Activated CD4-positive, alpha-beta memory T cell treated with anti-CD3 and anti-CD28 coated beads for 36 hours (primary cell): ENCODE measurements at places on chromosomes 2 and 18.

GRCh38 chr2:120005834-120006521, 6.9 kb upstream of the EPB41L5 start:
- DNase-seq = no peak

GRCh38 chr2:112591413-112591812, 7.0 kb downstream of the CHCHD5 start:
- no peak for DNase-seq

GRCh38 chr2:151872463-151872862, 44.2 kb upstream of the ARL5A start:
- DNase-seq = no peak

- DNase-seq = no peak
Observed at GRCh38 chr2:181234487-181234891, 222.7 kb upstream of the ITGA4 start.

DNA sequence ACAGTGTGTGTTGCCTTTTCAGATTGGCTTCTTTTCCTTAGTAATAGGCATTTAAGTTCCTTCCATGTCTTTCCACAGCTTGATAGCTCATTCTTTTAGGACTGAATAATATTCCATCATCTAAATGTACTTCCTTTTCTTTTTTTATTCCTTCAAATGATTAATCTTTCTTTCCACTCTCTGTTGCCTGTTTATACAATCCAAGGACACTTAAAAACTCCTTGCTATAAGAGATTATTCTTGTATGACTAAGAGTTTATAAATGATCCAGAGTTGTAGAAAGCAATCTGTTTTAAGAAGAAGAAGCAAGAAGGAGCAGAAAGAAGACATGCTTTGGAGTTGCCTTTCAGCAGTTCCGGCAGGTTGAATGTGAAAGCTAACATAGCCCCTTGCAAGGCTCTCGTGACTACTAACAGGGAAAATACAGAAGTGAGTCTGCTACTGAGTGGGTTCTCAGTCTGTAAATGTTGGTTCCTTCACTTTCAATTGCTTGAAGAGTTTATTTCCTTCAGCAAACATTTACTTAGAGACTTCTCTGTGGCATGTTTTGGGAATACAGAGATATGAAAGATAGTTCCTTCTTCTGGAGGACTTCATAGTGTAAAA, 123.0 kb downstream of the PMAIP1 start:
- DNase-seq = no peak

DNA sequence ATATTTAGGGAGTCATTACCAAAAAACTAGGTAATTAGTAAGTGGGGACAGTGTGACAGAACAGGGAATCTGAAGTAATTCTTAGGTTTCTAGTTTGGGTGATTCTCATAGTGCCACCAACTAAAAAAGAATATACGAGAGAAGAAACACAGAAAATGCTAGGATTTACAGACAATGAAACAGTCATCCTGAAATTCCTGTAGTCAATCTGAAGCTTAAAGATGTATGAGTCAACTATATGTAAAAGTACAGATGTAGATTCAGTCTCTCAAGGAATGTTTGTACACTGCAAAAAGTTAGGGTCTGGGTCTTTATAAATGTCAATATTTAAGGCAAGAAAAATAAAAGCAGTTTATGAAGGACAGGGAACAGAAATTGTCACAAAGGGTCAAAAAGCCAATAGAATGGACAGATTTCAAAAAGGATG, 107.0 kb downstream of the STRN start:
- DNase-seq = no peak

GRCh38 chr2:2536416-2537056, 205.5 kb upstream of the MYT1L start:
- DNase-seq = no peak

- DNase-seq = no peak
Observed at GRCh38 chr2:48979691-48980090, 174.6 kb downstream of the FSHR start.

DNA sequence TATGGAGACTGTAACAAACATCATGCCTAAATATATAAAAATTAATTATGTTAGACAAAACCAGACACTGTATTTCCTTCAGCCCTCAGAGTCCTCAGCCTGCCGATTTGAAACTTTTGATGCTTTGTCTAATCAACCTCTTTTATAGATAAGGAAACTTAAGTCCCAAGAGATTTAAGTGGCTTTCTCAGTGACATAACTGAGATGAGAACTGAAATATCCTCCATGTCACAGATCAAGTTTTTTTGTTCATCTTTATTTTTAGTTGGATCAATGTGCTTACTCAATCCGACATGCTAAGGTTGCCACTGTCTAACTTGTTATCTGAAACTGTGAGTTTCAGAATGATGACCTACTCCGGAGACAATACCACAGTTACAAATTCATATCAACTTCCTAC, 72.3 kb downstream of the BARD1 start:
- no peak for DNase-seq

DNA sequence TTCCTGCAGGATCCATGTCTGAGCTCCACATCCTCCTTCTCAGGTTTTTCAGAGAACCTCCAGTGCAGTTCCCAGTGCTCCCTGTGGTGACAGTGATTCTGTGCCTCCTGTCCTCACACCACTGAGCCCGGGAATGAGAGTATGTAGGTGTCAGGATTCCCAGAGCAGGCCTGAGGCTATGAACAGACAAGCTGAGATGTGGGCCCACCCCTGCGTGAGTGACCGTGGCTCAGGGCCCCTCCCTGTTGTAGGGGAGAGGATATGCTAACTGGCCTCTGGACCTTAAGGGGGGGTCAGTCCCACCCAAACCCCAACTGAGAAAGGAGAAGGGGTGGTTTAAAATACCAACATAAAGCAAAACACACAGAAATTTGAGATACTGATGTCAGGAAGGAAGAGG, 104.8 kb upstream of the RAB12 start:
- DNase-seq = no peak

- no peak for DNase-seq
Observed at GRCh38 chr2:232629129-232629475, 4.3 kb upstream of the EFHD1 start.

DNA sequence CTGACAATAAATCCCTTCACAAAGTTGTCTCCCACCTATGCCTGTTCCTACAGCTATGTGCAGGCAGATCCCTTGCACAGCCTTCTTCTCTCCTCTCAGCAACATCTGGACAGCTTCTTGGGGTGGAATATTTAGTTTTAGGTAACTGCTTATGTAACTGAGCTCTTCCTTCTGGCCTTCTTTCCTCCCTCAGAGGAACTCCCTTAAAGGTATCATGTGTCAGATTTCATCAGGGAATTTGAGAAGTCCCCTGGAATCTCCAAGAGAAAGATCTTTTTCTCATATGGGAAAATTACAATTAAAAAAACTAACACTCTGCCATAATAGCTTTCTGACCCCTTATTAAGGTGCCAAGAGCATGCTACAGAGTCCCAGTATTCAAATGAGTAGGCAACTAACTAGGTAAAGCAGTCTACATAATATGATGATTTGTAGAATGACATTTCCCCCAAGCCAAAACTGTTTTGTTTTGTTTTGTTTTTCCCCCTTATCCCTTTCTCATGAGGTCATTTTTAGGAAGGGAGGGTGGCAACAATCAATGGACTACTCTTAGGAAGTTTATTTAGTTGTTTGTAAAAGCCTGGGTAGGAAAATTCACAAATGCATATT, 2.4 kb downstream of the TMEM200C start:
- no peak for DNase-seq

DNA sequence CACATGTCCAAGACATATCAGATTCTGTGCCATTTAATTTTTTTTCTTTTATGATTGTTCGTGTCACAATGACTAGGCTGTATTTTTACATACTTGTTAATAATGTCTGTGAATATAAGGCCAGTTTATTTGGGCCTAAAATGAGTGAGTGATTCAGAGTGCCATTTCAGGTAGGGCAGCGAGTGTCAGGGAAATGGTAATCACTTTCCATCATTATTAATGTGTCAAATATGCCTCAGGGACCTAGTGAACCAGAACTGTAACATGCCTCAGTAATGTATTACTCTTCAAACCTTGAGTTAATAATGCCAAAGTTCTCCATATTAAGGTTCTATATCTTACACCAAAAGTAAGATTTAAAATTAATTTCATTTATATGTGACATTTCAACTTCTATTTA, 8.6 kb downstream of the FAM171B start:
- no peak for DNase-seq
